Activated CD4-positive, alpha-beta T cell treated with anti-CD3 and anti-CD28 coated beads, Interleukin-2, amount 10 ng/mL, durations not matched to agents 7 days and 5 days (primary cell): ENCODE measurements at places on chromosomes 16 and 17. TPM values are rescaled to one million over a fixed set of nuclear protein-coding genes. Genes with fewer than 3 reads are reported as not detected.

Gene MYO1D
- 2.0 TPM for total RNA-seq

Gene MEFV
- total RNA-seq: 0.10 TPM

Gene SLC39A11
- 23.4 TPM for total RNA-seq

Gene GAST
- total RNA-seq: not detected

Gene KRTAP4-6
- total RNA-seq: not detected

Gene KRT28
- total RNA-seq: not detected

Gene ATP6V0D1
- 60.3 TPM for total RNA-seq

Gene CLEC19A
- total RNA-seq: not detected

Gene MT4
- total RNA-seq: not detected

Gene SGCA
- total RNA-seq: not detected

Gene KRT27
- not detected for total RNA-seq

Gene TERB1
- 0.15 TPM for total RNA-seq

Gene SMARCD2
- 133 TPM for total RNA-seq

Gene RNF157
- 129 TPM for total RNA-seq

Gene SHCBP1
- 51.6 TPM for total RNA-seq

Gene TUBG2
- 7.2 TPM for total RNA-seq

Gene KRT14
- total RNA-seq: not detected

Gene DNASE1L2
- 2.0 TPM for total RNA-seq

Gene OR3A3
- total RNA-seq: not detected

Gene FBXL16
- 12.7 TPM for total RNA-seq

Gene ARL5C
- 0.15 TPM for total RNA-seq

Gene FSCN2
- 0.33 TPM for total RNA-seq

Gene ATAD5
- total RNA-seq: 27.1 TPM

Gene ABI3
- 59.4 TPM for total RNA-seq

Gene LITAFD
- total RNA-seq: not detected

Gene C16orf92
- total RNA-seq: not detected

Gene ZPBP2
- not detected for total RNA-seq

Gene HCFC1R1
- total RNA-seq: 44.1 TPM

Gene SMIM5
- total RNA-seq: 0.10 TPM

Gene METTL9
- 82.1 TPM for total RNA-seq

Gene LPO
- total RNA-seq: not detected

Gene SDR42E2
- total RNA-seq: 0.22 TPM

Gene PDILT
- total RNA-seq: not detected

Gene CLEC3A
- total RNA-seq: not detected

Gene ZACN
- total RNA-seq: not detected

Gene HS3ST3B1
- total RNA-seq: 11.9 TPM

Gene GCGR
- not detected for total RNA-seq

Gene TP53TG3F
- not detected for total RNA-seq
